Activated naive CD4-positive, alpha-beta T cell (primary cell): ENCODE measurements at places on chromosomes 2 and 18.

- DNase-seq: no peak
Measured at GRCh38 chr2:3972377-3972776, 269.0 kb downstream of the DCDC2C start.

- DNase-seq: no peak
Measured at GRCh38 chr2:222807431-222807830, 53.4 kb upstream of the ACSL3 start.

- DNase-seq: no peak
Measured at GRCh38 chr2:46275995-46276394, 21.2 kb upstream of the EPAS1 start.

GRCh38 chr2:238492840-238493239, 66.1 kb downstream of the ASB1 start:
- no peak for DNase-seq

- DNase-seq: no peak
Measured at GRCh38 chr2:158380746-158381145, 75.8 kb downstream of the CCDC148 start.

DNA sequence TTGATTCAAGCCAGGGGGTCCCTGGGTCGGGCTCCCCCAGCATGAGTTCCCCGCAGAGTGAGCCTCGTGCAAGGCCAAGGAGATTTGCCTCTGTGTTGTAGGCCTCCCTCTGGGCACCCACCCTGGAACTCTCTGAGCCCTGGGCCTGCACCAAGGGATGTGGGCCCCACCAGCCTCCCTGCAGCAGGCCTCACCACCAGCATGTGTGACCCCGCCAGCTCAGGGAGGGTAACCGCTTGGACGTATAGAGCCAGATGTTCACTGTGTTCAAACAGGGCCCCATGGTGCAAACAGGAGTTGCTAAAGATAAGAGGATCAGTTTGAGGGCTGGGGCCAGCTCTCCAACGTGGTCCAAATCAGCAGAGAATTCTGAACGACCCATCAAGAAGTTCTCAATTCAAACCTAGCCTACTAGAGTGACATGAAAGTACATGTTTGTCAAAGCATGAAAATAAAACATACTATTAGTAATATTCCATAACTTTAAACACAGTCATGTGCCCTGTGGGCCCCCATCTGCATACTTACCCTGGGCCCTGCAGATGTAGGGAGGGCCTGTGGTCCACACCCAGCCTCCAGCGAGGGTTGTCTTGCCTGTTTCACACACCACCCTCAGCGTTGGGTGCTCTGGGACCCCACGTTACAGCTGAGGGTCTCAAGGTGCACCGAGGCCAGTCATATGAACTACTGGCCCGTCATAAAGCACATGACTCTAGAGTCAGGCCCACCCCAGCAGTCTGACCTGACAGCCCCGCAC, 5.5 kb upstream of the TUBB6 start:
- no peak for DNase-seq

DNA sequence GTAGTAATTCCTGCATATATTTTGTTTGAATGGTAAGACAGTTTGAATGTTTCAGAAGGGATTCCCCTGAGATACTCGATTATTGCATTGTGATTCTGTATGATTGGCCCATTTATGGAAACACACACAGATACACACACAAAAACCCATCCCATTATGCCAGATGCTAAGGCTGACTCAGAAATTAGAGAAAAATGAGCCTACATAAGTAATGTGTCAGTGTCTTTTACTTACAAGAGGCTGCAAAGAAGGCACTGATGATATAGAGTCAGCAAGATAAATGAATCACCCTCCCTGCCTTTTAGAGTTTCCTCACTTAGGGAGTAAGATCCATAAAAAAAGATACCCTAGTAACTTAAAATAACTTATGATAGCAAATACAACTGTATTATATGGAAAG, 1481.1 kb upstream of the ACVR2A start:
- DNase-seq: no peak

DNA sequence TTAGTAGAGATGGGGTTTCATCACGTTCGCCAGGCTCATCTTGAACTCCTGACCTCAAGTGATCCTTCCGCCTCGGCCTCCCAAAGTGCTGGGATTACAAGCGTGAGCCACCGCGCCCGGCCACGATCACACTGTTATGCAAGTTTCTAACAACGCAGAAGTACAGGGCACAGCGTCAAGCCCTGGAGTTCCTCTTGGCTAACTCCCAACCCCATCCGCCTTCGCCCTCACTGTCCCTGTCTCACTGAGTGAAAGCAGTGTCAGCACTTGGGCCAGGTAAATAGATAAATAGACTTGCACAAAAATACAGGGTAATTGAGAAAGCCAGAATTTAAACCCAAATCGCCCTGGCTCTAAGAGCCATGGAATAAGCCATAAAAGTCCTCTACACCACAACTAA, 111.7 kb downstream of the ACVR1 start:
- DNase-seq: no peak

- DNase-seq: no peak
Measured at GRCh38 chr2:127596311-127597045, 49.5 kb upstream of the GPR17 start.

- no peak for DNase-seq
Measured at GRCh38 chr18:13289481-13290205, 71.1 kb downstream of the LDLRAD4 start.

- no peak for DNase-seq
Measured at GRCh38 chr2:169136885-169137534, 67.6 kb downstream of the DHRS9 start.

GRCh38 chr2:47034973-47035609, 119.5 kb upstream of the MCFD2 start:
- no peak for DNase-seq

- no peak for DNase-seq
Measured at GRCh38 chr2:205698286-205699268, 16.3 kb downstream of the NRP2 start.

DNA sequence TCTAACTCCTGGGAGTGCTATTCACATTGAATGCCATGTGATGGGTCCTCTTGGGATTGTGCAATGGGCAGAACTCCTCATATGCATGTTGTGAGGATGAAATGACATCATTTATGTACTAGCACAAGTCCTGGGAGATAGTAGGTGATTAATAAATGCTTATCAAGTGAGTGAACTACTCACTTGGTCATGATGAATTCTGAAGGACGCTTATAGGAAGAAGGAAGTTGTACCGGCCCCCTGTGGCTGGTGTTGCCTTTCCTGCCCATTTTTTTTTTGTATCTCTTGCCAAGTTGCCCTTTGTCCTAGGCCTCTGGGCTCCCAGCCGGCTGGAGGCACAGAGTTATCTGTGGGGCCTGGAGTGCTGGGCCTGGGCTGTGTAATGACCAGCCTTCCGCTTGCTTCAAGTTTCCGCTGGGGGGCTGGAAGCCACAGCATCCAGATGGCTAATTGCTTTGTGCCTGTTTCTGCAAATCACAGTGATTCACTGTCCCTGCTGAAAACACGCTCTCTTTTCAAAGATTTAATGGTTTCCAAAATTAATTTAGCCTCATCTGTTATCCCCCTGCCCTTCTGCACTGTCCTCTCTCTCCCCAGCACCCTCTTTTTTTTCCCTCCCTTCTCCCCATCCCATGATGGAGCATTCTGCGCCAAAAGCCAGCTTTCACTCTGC, 33.7 kb upstream of the MRPL33 start:
- DNase-seq: no peak

- DNase-seq: no peak
Measured at GRCh38 chr2:127891811-127892210, 6.1 kb upstream of the AMMECR1L start.

GRCh38 chr2:164449706-164450105, 171.6 kb downstream of the GRB14 start:
- no peak for DNase-seq

- DNase-seq: no peak
Measured at GRCh38 chr2:108564510-108564909, 30.2 kb downstream of the LIMS1 start.

GRCh38 chr2:12412898-12413305, 303.8 kb upstream of the TRIB2 start:
- DNase-seq: no peak

GRCh38 chr2:178874529-178875240, 67.5 kb upstream of the TTN start:
- no peak for DNase-seq

DNA sequence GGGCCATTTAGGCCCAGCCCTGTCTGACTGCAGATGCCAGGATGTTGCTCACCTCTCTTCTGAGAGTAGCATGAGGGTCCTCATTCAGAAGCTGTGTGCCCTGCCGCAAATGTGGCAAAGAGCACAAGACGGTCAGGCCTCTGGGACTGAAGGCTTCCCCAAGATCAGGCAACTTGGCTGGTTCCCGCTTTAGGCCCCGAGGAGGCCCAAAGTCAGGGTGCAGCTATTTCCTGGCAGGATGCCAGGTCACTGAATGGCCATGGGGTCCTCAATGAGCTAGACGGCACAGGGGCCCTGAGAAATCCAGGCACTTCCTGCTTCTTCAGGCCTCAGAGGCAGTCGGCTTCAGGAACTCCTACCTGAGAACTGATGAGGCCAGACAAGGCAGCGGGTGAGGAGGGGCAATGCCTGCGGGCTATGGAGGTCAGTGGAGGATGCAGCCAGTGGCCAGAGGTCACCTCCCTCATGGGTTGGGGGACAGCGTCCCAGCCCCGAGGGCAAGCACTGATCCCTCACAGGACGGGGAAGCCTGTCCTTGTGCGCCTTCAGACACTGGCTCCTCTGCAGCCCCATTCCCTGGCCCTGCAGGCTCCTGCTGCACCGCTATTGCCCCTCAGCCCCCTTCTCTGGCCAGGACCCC, 44.9 kb downstream of the LMAN2L start:
- DNase-seq: no peak

DNA sequence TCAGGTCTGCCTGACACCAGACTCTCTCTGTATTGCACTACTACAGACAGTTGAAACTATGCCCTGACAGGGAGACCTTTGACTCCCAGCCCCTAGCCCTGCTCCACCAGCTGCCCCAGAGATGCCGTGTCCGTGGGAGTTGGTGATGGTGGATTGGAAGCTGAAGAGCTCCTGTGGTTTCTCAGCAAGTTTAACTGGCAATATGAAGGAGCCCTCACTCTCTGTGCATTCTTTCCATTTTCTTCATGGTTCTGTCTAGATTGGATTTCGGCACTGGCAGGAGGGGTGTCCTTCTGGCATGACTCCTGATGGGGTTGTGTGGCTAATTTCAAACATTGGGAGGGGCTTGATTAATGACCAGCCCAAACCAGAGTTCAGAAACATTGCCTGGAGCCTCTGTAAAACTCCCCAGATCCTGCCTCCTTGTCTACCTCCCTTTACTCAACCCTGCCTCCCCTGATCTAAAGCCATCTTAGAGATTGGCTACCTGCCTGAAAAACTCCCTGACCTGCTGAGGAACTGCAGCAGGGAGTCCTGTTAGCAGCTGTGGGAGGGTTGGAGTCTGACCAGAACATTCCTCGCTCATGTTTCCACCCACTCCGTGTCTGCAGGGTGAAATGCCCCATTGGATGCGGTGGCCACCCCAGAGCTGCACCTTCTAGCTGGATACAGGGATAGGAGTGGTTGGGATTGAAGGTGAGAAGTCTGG, 206.9 kb upstream of the SPRED2 start:
- DNase-seq: no peak

- DNase-seq: no peak
Measured at GRCh38 chr2:113157897-113158753, 15.6 kb upstream of the PSD4 start.

GRCh38 chr2:66488946-66489345, 54.0 kb downstream of the MEIS1 start:
- DNase-seq: no peak

- no peak for DNase-seq
Measured at GRCh38 chr2:171513719-171514160, 8.5 kb upstream of the CYBRD1 start.

DNA sequence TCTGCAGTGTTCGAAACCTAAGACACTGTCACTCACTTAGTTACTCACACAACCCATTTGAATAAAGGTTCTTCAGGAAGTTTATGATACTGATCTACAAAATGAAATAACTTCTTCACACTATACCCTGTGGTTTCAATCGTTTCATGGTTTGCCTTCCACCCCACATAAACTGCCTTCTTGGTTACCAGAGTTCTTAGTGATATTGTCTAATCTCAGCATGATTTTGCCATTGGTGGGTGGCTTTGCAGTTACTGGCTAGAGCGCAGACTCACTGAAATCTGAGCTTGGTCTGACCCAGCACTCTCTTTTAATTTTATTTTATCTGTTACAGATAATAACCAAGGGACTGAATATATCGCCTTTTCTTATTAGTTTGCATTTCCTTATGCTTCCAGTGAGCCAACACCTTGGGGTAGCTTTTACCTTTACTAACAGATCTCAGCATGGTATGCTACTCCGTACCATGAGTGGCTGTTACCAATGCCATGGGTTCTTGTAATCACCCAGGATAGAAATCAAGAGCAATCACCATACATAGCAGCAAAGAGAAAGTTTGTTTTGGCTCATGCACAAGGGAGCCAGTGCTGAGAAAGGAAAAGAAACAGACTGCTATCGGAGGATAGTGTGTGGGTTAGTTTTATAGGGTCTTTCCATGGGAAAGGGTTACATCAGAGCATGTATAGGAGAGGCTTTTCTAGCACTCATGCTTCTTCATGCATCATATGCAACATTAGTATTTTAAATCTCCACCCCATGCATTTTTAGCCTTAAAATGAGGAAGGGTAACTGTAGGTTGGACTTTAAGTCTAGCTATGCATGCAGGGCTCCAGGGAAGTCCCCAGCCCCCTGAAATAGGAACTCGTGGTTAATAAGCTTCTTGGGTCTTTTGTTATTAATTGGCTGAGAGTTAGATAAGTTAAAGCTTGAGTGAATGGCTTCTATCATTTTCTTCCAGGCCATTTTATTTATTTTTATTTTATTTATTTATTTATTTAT, 33.3 kb downstream of the ANXA4 start:
- no peak for DNase-seq

DNA sequence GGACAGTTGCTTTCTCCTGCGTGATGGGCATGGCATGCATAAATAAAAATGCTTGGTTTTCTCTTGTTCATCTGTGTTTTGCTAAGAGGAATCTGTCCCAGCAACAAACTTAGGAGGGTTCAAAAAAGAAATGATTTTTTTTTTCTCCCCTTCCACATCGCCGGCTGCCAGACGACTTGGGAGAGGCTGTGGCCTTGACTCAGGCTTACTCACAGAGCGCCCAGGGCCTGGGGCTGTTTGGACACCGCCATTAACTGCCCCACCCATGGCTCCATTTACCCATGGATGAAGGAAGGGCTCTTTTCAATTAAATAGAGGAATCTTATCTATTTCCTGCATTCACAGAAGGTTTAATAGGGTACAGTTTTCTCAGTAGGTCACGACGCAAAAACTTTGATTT, 22.3 kb upstream of the SERPINB5 start:
- no peak for DNase-seq

DNA sequence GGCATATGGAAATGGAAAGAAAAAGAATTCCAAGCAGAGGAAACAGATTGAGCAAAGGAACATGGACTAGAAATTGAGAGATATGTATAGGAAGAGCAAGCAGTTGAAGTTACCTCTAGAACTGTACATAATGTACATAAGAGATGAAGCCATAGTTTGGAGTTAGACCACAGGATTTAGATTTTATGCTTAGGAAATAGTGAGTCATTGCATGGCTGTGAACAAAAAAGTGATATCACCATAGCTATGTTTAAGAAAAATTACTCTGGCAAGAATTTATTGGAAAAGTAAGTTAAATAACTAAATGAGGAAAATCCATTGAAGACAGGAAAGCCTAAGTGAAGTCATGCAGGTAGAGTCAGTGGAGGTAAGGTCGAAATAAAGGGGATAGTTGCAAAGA, 99.4 kb upstream of the GALNT5 start:
- DNase-seq: no peak

GRCh38 chr18:21865043-21865442, 124.5 kb downstream of the MIB1 start:
- DNase-seq: no peak
